ENCODE measurements at places on chromosomes 1 and 21.

- no peak for DNase-seq
Observed at GRCh38 chr1:156033011-156033410, 12.3 kb upstream of the SSR2 start.

DNA sequence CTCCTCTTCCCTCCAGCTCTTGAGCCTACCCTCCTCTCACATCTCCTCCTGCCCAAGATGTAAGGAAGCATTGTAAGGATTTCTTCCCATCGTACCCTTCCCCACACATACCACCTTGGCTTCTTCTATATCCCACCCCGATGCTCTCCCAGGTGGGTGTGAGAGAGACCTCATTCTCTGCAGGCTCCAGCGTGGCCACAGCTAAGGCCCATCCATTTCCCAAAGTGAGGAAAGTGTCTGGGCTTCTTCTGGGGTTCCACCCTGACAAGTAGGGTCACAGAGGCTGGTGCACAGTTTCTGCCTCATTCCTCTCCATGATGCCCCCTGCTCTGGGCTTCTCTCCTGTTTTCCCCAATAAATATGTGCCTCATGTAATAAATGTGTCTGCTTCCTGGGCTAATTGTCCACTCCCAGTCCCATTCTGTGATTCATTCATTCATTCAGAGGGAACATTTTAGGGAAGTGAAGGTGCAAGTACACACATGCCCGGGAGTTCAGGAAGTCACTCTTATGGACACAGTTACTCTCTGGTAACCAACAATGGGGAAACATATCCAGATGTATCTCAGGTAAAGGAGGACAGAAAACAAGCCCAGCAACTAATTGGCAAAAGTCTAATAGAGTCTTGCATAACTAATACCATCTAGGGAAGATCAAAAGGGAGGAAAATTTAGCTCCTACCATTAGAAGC is 1.9 kb downstream of the SPRR4 start:
- no peak for DNase-seq

- no peak for DNase-seq
Observed at GRCh38 chr1:225848030-225848955, 33.9 kb downstream of the TMEM63A start.

DNA sequence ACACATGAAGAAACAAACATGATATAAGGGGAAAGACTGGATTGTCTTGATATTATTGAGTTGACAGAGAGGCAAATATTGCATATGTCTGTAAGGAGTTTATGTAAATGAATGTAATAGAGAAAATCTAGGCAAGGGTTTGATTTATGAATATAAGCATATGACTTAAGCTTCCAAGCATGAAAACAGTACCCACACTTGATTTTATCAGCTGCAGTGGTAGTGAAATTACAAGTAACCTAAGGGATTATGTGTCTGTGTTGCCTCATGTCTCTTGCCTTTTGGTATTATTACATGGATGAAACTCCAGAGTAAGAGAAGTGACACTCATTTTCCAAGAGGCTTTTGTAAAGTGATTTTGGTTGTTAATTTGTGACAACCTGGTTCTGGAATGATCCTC is 1678.9 kb downstream of the KCNT2 start:
- DNase-seq = no peak

- no peak for DNase-seq
Observed at GRCh38 chr21:29385934-29386520, 87.3 kb downstream of the BACH1 start.

DNA sequence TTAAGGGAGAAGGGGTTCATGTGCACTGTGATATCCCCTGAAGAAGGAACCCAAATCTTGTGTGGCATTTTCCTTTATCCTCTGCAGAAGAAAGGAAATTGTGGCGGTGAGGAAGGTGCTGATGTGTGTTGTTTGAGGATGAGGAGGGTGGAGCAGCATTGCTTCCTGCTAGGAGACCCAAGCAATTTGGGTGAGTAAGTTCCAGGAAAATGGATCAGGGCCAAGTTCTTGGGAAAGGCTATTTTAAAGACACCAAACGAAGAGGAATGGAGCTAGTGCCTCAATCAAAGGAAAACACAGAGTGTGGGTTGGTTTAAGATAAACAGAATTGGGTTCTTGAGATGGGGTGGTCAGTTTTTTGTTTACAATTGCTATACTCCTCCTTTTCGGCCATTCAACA is 86.7 kb upstream of the MARK1 start:
- no peak for DNase-seq

- no peak for DNase-seq
Observed at GRCh38 chr1:199515261-199515660, 512.2 kb upstream of the NR5A2 start.

DNA sequence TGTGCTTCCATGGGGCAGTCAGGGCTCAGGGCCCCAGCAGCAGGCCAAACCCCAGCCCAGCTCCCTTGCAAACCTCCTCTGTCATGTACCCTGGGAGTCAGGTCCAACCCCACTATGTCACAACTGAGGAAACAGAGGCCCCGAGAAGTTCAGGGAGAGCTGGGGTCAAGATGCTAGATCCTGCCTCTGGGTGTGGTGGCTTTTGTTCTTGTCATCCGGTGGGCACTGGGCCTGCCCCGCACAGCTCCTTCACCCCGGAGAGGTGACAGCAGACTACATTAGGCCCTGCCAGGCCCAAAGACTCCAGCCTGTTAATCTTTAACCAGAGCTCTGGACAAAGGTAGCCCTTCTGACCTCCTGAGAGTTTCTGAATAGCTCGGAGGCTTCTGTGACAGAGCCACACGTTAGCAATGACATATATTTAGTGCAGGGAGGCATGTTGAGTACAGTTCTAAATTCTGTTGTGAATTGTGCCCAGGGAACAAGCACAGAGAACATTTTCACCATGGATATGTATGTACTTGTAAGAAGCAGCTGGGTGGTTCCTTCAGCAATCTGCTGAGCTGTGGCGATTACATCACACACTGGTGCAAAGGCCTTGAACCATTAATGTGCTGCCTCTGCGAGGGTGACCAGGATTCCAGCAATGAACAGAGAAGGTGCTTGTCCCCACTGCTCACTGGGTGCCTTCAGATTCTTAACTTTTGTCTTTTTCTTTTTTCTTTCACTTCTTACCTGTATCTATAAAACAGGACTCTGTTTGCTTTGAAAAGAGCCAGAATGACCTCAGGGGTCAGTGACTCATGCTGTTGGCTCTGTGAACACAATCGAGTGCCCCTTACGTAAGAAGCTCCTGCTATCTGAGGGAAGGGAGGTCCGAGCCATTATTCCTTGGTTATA is 102.8 kb downstream of the RHOU start:
- no peak for DNase-seq

- DNase-seq = no peak
Observed at GRCh38 chr21:25583370-25584130, 23.7 kb downstream of the MRPL39 start.

GRCh38 chr1:52683367-52683940 is 14.7 kb downstream of the COA7 start:
- no peak for DNase-seq

DNA sequence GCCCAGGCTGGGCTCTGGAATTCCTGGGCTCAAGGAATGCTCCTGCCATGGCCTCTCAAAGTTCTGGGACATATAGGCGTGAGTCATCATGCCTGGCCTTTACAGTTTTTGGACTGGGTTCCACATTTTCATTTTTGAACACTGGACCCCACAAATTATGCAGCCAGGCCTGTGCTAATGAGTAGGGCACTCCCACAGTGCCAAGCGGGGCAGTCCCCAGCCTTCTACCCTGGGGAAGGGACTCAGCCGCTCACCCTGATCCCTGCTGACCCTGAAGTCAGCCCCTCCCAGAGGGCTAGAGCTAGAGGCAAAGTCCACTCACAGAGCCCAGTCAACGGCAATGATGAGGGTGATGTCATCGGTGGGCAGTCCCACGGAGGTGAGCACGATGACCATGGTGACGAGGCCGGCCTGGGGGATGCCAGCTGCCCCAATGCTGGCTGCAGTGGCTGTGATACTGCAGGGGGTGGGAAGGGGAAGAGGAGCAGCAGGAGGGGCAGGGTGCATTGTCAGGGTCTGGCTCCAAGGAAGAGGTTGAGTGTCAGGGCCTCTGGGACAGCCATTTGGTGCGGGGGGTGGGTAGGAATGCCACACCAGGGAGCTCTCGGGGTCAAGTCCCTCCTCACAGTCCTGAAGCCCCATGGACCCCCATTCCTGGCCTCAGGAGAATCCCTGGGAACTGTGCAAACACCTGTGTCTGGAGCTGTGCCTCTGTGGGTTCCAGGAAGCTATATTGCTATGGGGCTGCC is 27.6 kb downstream of the PODN start:
- no peak for DNase-seq

- DNase-seq = no peak
Observed at GRCh38 chr1:9714257-9714718, 62.8 kb downstream of the PIK3CD start.

DNA sequence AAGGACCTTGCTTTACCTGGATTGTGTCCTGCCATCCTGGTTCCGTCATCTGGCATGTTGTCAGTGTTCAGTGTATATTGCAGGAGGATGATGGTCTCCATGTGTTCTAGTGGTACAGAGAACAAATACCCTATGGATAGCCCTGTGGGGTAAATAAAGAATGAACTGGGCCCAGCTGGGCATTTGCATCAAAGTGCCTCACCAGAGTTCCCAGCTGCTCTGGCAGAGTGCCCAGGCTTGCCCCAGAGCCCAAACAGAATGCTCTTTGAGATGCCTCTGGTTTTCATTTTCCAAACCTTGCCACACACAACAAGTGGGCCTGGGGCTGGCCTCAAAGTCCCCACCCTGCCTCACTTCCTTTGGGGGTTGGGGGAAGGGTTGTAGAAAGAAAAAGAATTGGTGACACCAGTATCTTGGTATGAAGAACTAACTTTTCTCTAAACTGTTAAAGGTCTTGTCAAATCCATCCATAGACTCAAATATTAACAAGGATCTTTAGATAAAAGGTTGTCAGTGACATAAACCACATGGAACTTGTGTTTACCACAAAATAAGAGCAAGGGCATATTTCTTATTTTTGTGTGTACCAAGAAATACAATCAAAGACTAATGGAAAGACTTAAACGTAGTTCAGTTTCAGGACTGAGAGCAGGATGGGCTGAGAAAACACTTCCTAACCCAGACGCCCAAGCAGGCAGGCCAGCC is 82.2 kb downstream of the LMO4 start:
- DNase-seq = no peak

- DNase-seq = peak; percentile 65
Observed at GRCh38 chr1:84781946-84782771, 91.9 kb upstream of the SSX2IP start.

DNA sequence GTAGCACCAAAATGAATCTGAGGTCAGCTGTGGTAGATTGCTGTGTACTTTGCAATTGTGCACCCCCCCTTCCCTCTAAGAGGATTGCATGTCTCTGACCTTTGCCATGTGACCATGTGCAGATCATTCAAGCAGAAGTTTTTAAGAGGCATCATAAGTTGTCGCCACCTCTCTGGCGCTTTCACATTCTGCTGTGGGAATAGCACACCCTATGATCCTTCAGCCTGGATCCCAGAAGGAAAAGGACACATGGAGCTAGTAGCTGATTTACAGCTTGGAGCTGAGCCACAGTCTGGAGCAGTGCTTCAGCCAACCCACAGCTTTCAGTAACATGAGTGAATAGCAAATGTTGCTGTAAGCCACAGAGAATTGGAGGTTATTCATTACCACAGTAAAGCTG is 158.5 kb downstream of the TSEN15 start:
- no peak for DNase-seq

DNA sequence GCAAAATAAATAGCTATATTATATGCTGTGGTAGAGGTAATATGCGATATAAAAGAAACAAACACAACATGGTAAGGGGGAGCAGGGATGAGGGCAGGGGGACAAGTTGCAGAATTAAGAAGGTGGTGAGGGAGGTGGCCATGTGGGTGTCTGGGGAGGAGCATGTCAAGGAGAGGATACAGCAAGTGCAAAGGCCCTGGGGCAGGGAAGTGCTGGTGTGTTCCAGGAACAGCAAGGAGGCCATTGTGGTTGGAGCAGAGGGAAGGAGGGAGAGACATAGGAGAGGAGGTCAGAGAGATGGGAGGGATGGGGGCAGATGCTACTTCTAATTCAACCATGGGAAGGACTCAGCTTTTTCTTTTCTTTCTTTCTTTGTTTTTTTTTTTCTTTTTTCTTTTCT is 161.2 kb upstream of the IGSF21 start:
- no peak for DNase-seq

- no peak for DNase-seq
Observed at GRCh38 chr21:26028183-26028582, 142.4 kb downstream of the APP start.

DNA sequence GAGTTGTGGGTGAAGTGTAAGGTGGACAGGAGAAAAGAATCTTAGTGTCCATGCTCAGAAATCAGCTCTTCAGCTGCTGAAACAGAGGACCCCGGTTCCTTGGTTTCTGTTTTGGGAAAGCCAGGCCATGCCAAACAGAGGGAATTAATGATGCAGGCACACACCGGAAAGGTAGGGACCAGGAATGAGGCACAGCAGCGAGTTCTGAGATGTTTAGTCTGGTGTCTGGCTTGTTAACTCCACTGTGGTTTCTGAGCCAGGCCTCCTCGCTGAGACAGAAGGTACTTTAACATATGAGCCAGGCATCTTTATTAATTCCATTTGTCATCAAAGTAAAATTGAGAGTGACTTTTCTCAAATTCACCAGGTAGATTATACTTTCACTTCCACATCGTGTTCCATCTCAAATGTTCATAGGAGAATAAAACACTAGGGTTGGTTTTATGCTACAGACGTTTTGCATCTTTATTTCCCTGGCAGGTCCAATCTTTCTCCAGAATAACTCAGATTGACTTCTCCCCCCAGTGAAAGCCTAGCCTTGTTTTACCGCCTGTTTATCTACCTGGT is 23.5 kb downstream of the LRRC8D start:
- DNase-seq = peak; percentile 4

- DNase-seq = no peak
Observed at GRCh38 chr1:154856544-154856943, 13.5 kb downstream of the KCNN3 start.

DNA sequence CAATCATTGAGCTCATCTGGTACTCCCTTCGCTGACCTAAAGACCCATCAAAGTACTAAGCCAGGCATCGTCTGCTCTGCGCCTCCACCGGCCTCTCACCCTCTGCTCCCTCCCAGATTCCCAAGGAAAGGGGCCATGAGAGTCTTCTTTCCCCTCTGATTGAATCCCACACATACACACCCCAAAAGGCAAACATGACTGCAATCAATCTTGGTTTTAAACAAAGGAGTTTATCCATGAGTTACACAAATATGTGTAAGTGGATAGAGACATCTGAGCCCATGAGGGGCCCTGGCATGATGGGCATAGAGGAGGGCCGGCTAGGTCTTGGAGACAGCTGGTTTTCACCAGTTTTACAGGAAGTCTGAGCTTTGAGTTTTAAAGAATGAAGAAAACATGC is 50.9 kb downstream of the CAPN2 start:
- no peak for DNase-seq

- no peak for DNase-seq
Observed at GRCh38 chr1:156924478-156925153, 4.2 kb downstream of the LRRC71 start.

GRCh38 chr1:222123111-222123510 is 381.2 kb upstream of the DUSP10 start:
- DNase-seq = no peak

All from stimulated activated CD8-positive, alpha-beta memory T cell treated with anti-CD3 and anti-CD28 coated beads, Interleukin-2, amount 100 ng/mL, for 1 hour (primary cell).